ENCODE measurements at places on chromosomes 1 and 21. TPM values are rescaled to one million over a fixed set of nuclear protein-coding genes. Genes with fewer than 3 reads are reported as not detected.

DNA sequence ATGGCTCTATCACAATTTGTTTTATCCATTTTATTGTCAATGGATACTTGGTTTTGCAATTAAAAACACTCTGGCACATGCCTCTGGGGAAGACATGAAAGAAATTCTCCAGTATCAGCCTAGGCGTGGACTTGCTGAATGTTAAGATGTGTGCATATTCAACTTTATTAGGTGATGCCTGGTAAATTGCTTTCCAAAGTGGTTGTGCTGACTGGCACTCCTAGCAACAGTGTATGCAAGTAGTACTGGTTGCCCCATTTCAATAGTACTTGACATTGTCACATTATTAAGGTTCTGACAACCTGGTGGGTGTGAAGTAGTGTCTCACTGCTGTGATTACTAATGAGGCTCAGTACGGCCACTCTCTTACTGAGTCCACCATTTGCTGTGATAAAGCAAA lies 48.1 kb downstream of the BEND5 start:
- DNase-seq, result no peak
- no peaks in the 10 kb centered on the region for H3K4me1 ChIP-seq

GRCh38 chr1:11053758-11054137 lies 6.1 kb downstream of the SRM start:
- no peak overlapping the region for H3K4me3 ChIP-seq
- peaks cover 46% of the 10 kb centered on the region for H3K36me3 ChIP-seq
- DNase-seq, result no peak
- peaks cover 3% of the 10 kb centered on the region for H3K4me1 ChIP-seq

DNA sequence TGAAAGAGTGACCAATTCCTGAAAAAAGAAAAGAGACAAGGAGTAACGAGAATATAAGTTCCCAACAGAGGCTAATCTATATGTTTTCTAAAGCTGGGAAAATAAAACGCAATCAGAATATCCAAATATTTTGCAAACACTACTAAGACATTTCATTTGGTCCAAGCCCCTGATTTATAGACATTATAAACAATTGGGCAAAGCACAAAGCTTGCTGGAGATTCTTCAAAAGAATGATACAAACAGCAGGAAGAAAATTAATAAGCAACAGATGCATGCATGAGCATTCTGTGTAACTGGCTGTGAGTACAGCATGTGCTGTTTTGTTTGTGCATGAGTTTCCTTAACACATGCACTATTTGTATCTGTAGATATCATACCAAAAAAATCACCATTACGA lies 552.9 kb downstream of the LTN1 start:
- no peaks in the 10 kb centered on the region for H3K36me3 ChIP-seq
- no peaks in the 10 kb centered on the region for H3K27me3 ChIP-seq
- H3K4me3 ChIP-seq, result no peak overlapping the region

DNA sequence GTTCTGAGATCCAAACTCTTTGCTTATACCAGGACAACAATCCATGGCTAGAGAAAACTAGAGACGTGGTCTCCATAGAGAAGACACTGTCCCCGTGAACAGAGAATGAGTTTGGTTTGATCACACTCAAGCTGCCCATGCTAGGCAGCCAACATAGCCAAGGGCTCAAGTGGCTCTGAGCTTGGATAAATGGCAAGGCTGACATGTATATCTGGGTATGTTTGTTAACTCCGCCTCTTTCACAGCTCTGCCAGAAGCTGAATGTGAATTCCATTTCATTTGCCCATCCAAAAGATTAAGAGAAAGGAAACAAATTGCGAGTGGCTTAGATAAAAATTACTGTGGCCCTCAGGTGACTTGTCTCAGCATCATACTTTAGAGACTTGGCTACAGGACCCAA lies 38.0 kb downstream of the ILDR2 start:
- DNase-seq, result no peak
- H3K27me3 ChIP-seq, result no peaks in the 10 kb centered on the region
- no peak overlapping the region for H3K27ac ChIP-seq

GRCh38 chr1:5750186-5751162 lies 241.8 kb downstream of the NPHP4 start:
- H3K27ac ChIP-seq, result no peak overlapping the region
- peaks cover 16% of the 10 kb centered on the region for H3K4me1 ChIP-seq
- no peak for DNase-seq
- H3K27me3 ChIP-seq, result peaks cover 20% of the 10 kb centered on the region
- no peaks in the 10 kb centered on the region for H3K36me3 ChIP-seq

GRCh38 chr21:34995979-34996303 lies 53.2 kb downstream of the RUNX1 start:
- no peak overlapping the region for H3K4me3 ChIP-seq
- no peak for DNase-seq
- no peaks in the 10 kb centered on the region for H3K36me3 ChIP-seq
- H3K4me1 ChIP-seq, result no peaks in the 10 kb centered on the region
- no peaks in the 10 kb centered on the region for H3K27me3 ChIP-seq
- no peak overlapping the region for H3K27ac ChIP-seq

DNA sequence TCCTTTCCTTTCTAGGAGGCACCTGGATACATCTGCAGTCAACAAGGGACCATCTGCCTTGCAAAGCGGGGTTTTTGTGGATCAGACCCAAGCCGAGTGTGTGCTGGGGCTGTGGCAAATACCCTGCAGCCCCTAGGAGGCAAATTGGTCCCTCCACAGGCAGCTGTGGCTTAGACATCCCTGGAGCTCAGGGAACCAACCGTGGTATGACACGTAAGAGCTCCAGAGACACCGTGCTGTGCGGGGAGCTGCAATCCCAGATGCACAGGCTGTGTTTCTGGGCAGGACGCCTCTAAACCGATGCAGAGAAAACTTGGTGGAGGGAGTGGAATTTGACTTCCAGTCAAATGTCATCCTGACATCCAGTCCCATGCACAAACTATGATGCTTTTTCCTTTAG lies 141.5 kb downstream of the KAZN start:
- no peaks in the 10 kb centered on the region for H3K4me1 ChIP-seq
- no peak for DNase-seq
- H3K27me3 ChIP-seq, result peaks cover 26% of the 10 kb centered on the region

GRCh38 chr1:56551691-56552090 lies 27.7 kb downstream of the PLPP3 start:
- no peaks in the 10 kb centered on the region for H3K4me1 ChIP-seq
- H3K36me3 ChIP-seq, result no peaks in the 10 kb centered on the region
- no peak overlapping the region for H3K27ac ChIP-seq
- H3K27me3 ChIP-seq, result no peaks in the 10 kb centered on the region
- no peak for DNase-seq

DNA sequence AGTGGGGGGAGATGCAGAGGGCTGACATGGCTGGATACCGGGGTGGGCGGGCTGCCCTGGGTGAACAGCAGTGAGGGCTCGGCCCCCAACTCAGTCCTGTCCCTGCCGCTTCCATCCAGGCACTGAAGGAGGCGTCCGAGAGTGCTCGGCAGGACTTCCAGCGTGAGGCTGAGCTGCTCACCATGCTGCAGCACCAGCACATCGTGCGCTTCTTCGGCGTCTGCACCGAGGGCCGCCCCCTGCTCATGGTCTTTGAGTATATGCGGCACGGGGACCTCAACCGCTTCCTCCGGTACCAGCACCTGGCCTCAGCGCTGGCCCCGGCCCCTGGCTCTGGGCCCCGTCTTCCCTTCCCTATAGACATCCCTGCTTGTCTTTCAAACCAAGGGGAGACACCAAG lies 15.6 kb downstream of the NTRK1 start:
- no peak overlapping the region for H3K27ac ChIP-seq
- H3K4me3 ChIP-seq, result no peak overlapping the region
- no peaks in the 10 kb centered on the region for H3K4me1 ChIP-seq
- H3K27me3 ChIP-seq, result peaks cover 26% of the 10 kb centered on the region
- no peak for DNase-seq
- no peaks in the 10 kb centered on the region for H3K36me3 ChIP-seq

KRTAP13-2 gene
- total RNA-seq, result not detected

DMBX1 gene
- total RNA-seq, result not detected

PLPP3 gene
- 307 TPM for total RNA-seq
